ENCODE measurements at places on chromosomes 13 and 19. TPM values are rescaled to one million over a fixed set of nuclear protein-coding genes. Genes with fewer than 3 reads are reported as not detected.

GRCh38 chr19:19468424-19469050 lies 46.8 kb downstream of the TSSK6 start:
- H3K36me3 ChIP-seq, result peaks cover 43% of the 10 kb centered on the region
- H3K27me3 ChIP-seq, result no peaks in the 10 kb centered on the region
- peaks cover 14% of the 10 kb centered on the region for H3K4me1 ChIP-seq
- H3K27ac ChIP-seq, result no peak overlapping the region
- no peak for DNase-seq

DNA sequence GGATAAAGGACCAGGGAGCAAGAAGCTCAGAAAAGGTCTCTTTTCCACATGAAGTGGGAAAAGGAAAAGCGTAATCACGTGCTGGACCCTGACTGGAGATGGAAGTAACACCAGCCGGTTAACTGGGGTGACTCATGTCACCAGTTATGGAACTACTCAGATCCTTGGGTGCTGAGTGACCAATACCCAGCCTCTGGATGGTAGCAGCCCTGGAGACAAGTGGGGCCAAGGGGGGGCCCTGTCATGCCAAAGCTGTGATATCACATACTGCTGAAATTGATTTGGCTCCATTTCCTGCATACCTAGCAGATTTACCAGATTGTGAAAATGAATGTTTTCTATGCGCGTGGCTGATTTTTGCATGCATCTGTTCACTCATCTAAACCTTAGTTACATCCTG lies 158.9 kb downstream of the ZIC5 start:
- H3K27ac ChIP-seq, result no peak overlapping the region
- H3K4me1 ChIP-seq, result peaks cover 5% of the 10 kb centered on the region
- H3K27me3 ChIP-seq, result no peaks in the 10 kb centered on the region
- H3K36me3 ChIP-seq, result no peaks in the 10 kb centered on the region

DNA sequence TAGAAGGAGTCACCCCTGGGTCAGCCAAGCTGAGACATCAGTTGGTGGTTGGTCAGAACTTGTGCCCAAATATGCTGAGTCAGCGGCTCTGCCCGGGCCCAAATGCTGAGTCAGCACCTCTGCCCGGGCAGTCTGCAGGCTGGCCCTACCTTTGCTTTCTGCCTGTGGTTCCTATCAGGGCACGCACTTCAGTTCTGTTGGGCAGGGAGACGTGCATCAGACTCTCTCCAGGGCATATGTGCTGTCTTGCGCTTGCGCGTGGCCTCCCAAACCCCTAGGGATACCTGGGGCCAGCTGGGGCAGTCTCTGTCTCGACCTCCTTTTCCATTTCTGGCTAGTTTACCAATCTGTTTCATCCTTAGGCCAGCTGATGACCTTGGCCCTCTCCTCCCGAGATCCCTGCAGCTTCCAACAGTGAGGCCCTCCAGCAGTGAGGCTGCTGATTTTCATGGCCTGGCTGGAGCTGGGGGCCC lies 24.4 kb upstream of the LDLR start:
- H3K27me3 ChIP-seq, result no peaks in the 10 kb centered on the region
- no peak overlapping the region for H3K4me3 ChIP-seq
- H3K27ac ChIP-seq, result no peak overlapping the region
- H3K36me3 ChIP-seq, result peaks cover 32% of the 10 kb centered on the region

DNA sequence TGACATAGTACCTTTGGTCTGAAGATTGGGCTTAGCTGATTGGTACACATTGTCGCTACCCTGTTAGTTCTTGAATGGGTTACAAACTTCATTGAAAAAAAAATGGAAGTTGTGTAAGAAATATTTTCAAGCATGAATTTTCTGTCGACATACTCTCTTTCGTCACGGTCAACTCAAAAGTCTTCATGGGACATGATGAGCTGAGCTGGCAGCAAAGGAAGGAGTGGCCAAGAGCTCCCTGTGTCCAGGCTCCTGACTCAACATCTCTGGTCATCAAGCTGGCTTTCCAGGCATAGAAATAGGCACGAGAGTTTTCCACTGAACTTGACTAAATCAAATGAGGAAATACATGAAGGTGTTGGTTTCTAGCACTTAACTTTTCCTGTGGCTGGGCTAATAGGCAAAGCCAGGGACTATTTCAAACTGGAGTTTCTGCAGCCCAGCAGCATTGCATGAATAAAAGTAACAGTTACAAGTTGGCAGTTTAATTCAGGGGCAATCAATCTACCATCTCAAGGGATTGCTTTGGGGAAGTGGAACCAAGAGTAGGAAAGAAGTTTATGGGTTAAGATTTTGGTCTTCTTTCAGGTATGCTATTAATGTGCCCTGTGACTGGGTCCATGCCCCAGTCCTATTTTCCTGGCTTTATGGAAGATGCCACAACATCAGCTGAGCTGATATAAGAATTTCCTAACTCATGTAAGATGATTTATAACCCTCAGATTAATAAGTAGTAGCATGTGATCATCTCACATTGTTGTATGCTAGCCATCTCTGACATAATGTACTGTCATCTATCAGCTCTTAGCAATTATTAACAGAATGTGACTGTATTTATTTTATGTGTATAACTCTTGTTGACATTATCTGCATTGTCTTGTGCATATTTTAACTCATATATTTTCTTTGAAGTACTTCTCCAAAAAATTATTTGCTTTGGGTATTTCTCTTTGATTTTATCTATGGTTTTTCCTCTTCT lies 385.8 kb downstream of the DLEU7 start:
- H3K4me3 ChIP-seq, result no peak overlapping the region
- no peaks in the 10 kb centered on the region for H3K27me3 ChIP-seq
- no peak overlapping the region for H3K27ac ChIP-seq
- no peaks in the 10 kb centered on the region for H3K36me3 ChIP-seq
- DNase-seq, result no peak

DNA sequence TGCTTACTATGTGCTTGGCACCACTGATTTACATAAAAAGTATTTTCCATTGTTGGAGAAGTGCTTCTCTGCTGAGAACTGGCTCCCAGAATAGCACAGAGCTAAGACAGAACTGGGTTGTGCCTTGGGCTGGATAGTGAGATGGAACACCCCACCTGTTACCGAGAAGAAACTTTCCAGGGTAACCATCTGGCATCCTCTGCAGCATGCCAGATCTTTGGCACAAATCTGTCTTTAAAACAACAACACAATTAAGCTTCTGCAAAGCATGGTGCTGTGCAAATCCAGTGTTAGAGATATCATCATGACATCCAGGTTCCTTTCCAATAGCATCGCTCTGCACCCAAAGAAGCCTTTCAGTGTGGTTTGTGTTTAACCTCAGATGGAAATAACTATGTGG lies 202.5 kb upstream of the RFC3 start:
- no peak overlapping the region for H3K4me3 ChIP-seq
- no peaks in the 10 kb centered on the region for H3K36me3 ChIP-seq
- H3K27ac ChIP-seq, result no peak overlapping the region
- peaks cover 5% of the 10 kb centered on the region for H3K4me1 ChIP-seq
- H3K27me3 ChIP-seq, result no peaks in the 10 kb centered on the region
- DNase-seq, result no peak

GRCh38 chr13:61901946-61902541 lies 486.4 kb upstream of the PCDH20 start:
- no peaks in the 10 kb centered on the region for H3K4me1 ChIP-seq
- H3K4me3 ChIP-seq, result no peak overlapping the region
- no peaks in the 10 kb centered on the region for H3K36me3 ChIP-seq
- H3K27me3 ChIP-seq, result no peaks in the 10 kb centered on the region
- H3K27ac ChIP-seq, result no peak overlapping the region

DNA sequence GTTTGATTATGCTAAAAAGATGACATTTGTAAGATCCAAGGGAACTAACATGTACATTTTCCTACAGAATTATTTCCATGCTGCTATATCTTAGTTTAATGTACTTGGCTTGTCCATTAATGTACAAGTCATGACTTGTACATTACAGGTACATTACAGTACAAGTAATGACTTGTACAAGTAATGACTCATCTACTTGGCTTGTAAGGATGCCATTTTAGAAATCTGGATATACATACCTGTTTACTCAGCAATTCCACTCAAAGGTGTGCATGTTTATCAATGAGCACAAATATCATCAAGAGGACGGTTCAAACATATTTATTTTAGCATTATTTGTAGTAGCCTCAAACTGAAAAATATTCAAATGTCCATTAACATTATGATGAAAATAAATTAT lies 87.0 kb upstream of the TRPC4 start:
- H3K36me3 ChIP-seq, result no peaks in the 10 kb centered on the region
- H3K4me1 ChIP-seq, result no peaks in the 10 kb centered on the region
- no peak overlapping the region for H3K27ac ChIP-seq
- H3K27me3 ChIP-seq, result no peaks in the 10 kb centered on the region

KIRREL2 gene
- 97.5 TPM for total RNA-seq

GJB6 gene
- 3.1 TPM for total RNA-seq

Measured in progenitor cell of endocrine pancreas (in vitro differentiated cells).